Retina (tissue), 1 donor: ENCODE measurements at places on chromosomes 3 and 15.
A peak's percentile ranks its signal among the peaks of the same experiment; 100 is the strongest.

- no peak for DNase-seq
Measured at GRCh38 chr3:133113526-133113925, 75.3 kb downstream of the TMEM108 start.

GRCh38 chr3:98626151-98626550 is 32.7 kb upstream of the CPOX start:
- no peak for DNase-seq

GRCh38 chr3:123392368-123392767 is 56.5 kb downstream of the ADCY5 start:
- no peak for DNase-seq

GRCh38 chr3:107685383-107685782 is 162.6 kb downstream of the BBX start:
- DNase-seq = no peak

- DNase-seq = no peak
Measured at GRCh38 chr3:116367761-116368395, 77.4 kb downstream of the LSAMP start.

GRCh38 chr3:15216501-15216900 is 10.5 kb downstream of the CAPN7 start:
- no peak for DNase-seq

GRCh38 chr15:75727851-75728715 is 15.4 kb upstream of the CSPG4 start:
- peak; percentile 58 for DNase-seq

DNA sequence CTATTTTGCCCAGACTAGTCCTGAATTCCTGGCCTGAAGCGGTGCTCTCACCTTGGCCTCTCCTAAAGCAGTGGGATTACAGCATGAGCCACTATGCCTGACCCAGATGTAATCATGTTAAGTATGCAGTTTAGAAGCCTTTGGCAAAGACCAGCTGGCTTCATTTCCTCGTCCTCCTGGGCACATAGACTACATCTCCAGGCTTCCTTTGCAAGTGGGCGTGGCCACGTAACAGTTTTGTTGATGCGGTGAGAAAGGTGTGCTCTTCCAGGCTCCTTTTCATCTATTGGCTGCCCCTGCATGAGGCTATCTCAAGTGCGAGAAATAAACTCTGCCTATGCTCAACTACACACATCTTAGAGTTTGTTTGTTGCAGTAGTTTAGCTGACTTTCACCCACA is 13.0 kb downstream of the SV2B start:
- no peak for DNase-seq

- DNase-seq = no peak
Measured at GRCh38 chr3:33184863-33185262, 33.7 kb downstream of the SUSD5 start.

DNA sequence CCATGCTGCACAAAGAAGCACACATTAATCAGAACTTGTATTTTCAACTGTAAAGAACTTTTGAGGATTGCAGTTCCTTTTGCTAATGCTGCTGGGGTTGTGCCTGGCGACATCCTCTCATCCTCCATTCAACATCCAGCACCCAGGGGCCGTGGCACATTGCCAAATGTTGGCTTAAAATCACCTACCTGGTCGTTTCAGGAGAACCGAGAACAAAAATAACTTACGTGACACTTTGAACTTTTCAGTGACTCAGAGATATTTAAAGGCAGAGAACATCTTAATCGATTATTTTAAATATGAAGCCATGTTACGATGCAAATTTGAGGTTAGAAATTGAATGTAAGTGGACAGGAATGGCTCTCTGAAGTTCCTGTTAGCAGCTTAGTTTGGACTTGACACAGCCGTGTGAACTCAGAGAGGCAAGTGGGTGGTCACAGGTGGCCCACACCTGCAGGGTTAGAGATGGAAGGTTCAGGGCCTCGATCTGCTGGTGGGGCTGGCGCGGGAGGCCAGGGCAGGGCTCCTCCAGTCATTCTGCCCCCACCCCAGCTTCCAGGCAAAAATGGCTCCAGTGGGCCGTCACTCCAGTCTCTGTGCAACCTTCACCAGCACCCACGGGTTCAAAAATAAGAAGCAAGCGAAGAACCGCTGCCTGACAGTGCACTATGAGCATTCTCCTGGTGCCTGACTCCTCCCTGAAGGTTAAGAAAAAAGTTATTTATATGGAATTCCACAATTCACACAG is 12.2 kb downstream of the LRRK1 start:
- DNase-seq = no peak

- DNase-seq = peak; percentile 78
Measured at GRCh38 chr3:66577426-66578203, 76.8 kb upstream of the LRIG1 start.

GRCh38 chr3:136008732-136009470 is 43.4 kb downstream of the PPP2R3A start:
- no peak for DNase-seq

GRCh38 chr15:40034186-40034946 is 4.6 kb downstream of the SRP14 start:
- no peak for DNase-seq

- DNase-seq = no peak
Measured at GRCh38 chr3:188509316-188509715, 355.4 kb downstream of the LPP start.

- peak; percentile 95 for DNase-seq
Measured at GRCh38 chr3:79019137-79019923, 748.5 kb downstream of the ROBO1 start.

DNA sequence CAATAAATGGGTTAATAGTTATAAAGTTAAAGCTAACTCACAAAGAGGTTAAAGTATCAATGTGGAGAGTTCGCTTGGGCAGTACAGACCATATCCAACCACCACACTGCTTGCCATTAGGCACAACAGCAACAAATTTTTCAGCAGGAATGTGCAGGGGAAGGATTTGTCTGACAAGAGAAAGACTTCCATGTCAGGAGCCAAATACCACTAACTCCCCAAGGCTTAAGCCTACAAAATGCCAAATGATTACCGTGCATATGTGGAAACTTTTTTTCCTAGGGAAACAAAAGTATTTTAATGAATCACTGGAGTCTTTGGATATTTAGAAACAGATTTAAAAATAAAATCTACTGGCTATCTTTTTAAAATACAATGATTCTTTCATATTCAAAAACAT is 8.1 kb downstream of the VGLL3 start:
- DNase-seq = no peak

GRCh38 chr3:171976526-171976925 is 62.9 kb upstream of the FNDC3B start:
- DNase-seq = no peak

DNA sequence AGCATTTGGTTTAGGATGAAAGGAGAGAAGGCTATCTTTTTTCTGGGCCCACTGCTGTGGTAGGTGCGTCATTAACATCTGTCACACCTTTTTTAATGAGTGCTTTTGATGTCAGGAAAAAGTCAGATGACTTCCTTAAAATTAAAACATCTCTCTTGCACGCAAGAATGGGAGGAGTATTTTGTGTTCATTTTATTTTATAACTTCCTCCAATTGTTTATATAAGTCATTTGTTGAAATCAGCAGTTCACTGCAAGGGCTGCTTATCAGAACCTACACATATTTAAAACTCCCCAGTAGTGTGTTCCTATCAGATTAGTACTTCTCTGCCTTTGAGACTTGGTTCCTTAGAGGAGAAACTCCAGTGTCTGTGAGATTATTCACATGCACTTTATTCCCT is 143.8 kb downstream of the NEO1 start:
- DNase-seq = no peak

DNA sequence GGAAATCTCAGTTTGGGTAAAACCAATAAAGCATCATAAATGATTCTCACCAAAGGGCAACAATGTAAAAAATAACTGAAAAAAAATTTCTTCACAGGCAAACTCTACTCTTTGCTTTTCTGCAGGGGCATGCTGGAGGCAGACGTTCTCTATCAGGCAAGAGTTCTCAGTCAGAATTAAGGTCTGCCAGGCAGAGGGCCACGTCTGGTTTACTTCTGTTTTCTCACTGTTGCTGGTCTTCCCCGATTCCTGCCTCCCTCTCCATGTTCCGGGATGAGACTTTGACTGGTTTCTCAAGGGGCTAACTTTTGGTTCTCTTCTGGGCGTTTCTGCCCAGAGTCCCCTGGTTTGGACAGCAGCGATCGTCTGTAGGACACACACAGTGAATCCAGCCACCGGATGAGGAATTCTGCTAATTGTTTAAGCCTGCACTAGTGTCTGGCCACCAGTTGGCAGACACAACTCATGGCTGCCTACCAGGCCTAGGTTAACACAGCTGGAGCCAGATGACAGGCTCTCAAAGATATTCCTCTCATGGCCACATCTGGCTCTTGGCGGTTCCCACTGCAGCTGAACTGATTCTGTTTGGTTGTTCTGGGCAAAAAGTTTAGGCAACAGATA is 273.1 kb downstream of the FOXP1 start:
- DNase-seq = no peak

GRCh38 chr3:63855333-63855940 is 8.2 kb downstream of the THOC7 start:
- DNase-seq = no peak

GRCh38 chr15:34726406-34727100 is 28.2 kb downstream of the GJD2 start:
- DNase-seq = no peak

GRCh38 chr3:123377243-123377740 is 71.6 kb downstream of the ADCY5 start:
- no peak for DNase-seq

DNA sequence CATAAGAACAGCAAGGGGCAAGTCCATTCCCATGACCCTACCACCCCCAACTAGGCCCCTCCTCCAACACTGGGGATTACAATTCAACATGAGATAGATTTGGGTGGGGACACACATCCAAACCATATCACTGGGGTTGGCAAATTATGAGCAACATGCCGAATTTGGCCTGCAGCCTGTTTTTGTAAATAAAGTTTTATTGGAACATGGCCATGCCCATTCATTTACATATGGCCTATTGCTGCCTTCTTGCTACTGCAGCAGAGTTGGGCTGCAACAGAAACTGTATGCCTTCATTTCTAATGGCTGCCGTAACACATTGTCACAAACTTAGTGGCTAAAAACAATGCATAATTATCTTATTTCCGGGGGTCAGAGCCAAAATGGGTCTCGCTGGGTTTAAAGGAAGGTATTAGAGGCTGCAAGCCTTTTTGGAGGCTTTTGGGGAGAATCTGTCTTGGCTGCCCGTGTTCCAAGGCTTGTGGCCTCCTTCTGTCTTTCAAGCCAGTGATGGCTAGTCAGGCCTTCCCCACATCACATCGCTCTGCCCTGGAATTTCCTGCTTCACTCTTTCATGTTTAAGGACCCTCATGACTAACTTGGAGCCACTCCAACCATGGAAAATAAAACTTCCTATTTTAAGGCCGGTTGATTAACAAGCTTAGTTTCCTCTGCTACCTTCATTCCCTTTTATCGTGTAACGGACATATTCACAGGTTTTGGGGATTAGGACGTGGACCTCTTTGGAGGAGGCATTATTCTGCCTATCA is 428.5 kb upstream of the PROK2 start:
- no peak for DNase-seq

DNA sequence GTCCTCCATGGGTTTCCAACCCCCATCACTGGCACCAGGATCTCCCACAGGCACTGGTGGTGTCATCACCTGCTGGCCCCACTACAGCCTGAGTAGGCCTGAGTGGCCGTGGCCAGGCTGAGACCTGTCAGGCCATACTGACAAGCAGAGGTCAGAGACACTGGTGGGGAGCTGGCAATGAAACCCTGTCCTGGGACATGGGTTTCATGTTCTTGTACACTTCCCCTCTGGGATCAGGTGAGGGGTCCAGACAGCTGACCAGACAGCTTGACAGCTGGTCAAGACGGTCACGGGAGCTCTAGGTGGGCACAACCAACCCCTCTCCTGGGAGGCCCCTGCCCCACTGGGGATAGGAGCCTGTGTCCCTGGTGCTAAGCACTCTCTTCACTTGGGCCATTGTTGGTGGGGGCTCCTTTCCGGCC is 13.1 kb downstream of the ZBTB47 start:
- DNase-seq = no peak

- no peak for DNase-seq
Measured at GRCh38 chr3:10136426-10137005, 5.1 kb upstream of the VHL start.

DNA sequence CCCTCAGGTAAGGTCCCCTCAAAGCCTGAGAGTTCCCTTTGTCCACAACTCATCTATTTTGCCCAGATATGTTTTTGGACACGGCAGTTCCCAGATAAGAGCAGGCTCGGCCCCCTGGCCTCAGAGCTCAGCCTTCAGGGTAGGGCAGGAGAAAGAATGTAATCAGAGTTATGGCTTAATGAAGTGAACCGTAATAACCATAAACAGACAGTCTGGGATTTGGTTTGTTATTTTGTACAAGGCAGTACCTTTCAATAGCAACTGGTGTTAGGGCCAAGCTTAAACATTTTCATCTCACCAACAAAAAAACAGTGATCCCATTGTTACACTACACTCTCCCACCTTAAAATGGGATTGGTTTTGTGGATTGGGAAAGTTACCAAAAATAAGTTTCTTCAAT is 12.2 kb upstream of the ALDH1A3 start:
- peak; percentile 37 for DNase-seq

DNA sequence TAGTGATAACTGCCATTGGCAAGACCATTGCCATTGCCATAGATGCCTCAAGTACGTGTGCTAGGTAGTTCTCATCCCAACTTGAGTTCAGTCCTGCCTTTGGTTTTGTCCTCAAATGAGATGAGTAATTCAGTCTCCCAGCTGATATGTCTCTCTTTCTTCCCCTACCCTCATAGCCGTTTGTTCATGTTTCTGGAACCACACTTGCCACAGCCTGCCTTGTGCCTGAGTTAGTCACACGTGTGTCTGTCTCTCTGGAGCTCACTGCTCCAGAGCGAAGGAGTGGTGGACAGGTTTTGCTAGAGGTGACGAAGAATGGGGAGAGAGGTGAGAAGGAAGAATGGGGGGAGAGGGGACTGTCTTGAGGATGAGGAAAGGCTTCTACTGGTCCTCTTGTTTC is 88.0 kb upstream of the IGF1R start:
- no peak for DNase-seq

- DNase-seq = no peak
Measured at GRCh38 chr3:148077318-148077923, 620.3 kb upstream of the AGTR1 start.

DNA sequence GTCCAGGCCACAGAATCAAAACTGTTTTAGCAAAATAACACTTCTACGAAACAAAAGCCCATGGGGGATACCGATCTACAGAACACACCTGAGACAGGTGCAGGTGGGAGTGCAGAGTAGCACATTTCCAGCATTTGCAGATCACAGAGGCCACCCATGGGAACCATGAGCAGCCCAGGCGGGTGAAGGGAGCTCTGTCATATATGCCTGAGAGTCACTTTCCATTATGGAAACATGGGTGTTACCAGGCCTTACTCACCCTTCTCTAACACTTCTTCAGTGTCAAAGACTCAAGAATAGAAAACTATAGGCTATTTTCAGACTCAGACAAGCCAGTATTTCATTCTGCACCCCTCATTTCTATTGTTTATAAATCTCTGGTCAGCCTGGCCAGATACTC is 3.5 kb downstream of the PLA1A start:
- no peak for DNase-seq

- no peak for DNase-seq
Measured at GRCh38 chr15:67085818-67086636, 20.6 kb downstream of the SMAD3 start.
